Uterus (tissue), 4 donors: ENCODE measurements at places on chromosomes 7 and 10. TPM values are rescaled to one million over a fixed set of nuclear protein-coding genes. Genes with fewer than 3 reads are reported as not detected.

DNA sequence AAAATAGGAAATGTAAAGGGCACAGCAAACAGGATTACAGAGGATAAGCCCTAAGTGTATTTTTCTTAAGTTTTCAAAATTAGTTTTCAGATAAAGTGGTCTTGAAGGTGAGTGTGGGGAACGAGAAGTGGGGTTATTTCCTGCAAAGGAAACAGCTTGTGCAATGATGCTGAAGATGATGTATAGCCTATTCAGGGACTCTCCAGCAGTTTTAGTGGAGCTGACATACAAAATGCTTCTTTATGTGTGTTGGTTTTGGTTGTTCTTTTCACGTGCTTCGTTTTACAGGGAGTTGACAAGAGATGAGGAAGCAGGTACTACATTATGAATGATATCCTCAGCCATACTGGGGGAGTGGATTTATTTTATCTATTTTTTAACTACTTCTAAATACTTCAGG lies 20.5 kb downstream of the CASD1 start:
- no peak for DNase-seq

DNA sequence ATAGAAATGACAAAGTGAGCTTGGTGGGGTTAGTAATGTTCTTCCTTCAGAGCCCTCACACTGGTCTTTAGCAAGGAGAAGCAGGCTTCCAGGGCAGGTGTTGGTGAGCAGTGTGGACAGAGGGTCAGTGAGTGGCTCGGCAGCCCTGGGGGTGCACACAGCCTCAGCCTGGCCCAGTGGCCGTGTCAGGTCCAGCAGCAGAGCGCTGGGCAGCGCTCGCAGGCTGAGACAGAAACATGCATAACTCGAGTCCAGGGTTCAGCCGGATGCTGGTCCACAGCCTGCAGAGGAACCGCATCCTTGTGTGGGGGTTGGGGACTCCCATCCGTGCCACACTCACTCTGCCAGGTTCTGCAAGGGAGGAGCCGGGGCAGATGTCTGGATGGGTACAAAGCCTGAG lies 11.0 kb upstream of the ZNF853 start:
- DNase-seq: no peak

SFRP4 gene
- 17.4 TPM for total RNA-seq

PDE6C gene
- not detected for total RNA-seq

DNA sequence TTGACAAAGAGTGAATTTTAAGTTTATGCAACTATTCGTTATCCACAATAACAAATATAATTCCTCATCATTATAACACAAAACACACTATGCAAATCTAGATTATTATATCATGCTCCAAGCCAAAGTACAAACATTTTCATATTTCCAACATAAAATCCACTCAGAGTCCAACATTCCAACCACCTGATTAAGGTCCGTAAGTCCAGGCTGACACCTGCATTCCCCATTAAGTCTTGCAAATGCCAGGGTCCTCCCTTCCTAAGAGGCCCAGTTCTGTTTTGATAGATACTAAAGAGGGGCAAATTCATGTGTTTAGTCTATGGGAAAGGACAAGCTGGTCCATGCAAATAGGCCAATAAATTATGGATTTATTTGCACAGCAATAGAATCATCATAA lies 206.1 kb downstream of the POU6F2 start:
- no peak for DNase-seq

PKD2L1 gene
- total RNA-seq: not detected

DNA sequence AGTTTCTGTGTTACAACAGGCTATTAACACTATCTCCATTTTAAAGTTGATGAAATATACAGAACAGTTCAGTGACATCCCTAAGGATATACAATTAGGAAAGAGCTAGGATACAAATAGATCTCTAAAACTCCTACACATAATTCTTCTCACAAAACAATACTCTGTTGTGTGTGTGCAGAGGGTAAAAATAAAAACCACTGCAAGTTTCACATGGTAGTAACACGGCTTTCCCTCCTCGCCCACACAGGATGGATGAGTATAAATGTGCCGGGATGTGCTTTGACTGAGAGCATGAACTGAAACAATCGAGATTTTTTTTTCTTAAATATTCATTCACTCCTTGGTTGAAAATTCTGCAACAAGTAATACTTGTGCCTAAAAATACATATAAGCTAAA lies 131.5 kb upstream of the C1QL3 start:
- no peak for DNase-seq

- DNase-seq: no peak
Observed at GRCh38 chr7:134561-135256, 57.7 kb upstream of the FAM20C start.

PRKAR2B gene
- 30.5 TPM for total RNA-seq
